Activated CD8-positive, alpha-beta memory T cell treated with anti-CD3 and anti-CD28 coated beads for 1 hour (primary cell): ENCODE measurements at places on chromosomes 11 and 22.

DNA sequence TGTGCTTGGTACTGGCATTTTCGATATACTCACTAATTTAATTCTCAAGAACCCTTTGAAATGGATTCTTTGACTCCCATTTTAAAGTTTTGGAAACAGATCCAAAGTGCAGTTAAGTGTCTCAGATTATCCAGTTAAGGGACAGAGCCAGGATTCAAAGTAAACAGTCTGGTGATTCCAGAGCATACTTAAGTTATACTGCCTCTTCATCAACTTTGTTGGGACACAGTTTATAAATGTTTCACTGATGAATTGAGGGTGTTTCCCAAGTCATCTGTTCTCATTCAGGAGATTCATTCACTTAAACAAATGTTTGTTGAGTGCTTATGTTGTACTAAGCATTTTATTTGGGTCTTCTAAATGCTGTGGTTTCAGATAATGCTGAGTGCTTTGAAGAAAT is 17.1 kb downstream of the KDM2A start:
- no peak for DNase-seq

- no peak for DNase-seq
Observed at GRCh38 chr11:76237000-76237649, 30.8 kb upstream of the WNT11 start.

DNA sequence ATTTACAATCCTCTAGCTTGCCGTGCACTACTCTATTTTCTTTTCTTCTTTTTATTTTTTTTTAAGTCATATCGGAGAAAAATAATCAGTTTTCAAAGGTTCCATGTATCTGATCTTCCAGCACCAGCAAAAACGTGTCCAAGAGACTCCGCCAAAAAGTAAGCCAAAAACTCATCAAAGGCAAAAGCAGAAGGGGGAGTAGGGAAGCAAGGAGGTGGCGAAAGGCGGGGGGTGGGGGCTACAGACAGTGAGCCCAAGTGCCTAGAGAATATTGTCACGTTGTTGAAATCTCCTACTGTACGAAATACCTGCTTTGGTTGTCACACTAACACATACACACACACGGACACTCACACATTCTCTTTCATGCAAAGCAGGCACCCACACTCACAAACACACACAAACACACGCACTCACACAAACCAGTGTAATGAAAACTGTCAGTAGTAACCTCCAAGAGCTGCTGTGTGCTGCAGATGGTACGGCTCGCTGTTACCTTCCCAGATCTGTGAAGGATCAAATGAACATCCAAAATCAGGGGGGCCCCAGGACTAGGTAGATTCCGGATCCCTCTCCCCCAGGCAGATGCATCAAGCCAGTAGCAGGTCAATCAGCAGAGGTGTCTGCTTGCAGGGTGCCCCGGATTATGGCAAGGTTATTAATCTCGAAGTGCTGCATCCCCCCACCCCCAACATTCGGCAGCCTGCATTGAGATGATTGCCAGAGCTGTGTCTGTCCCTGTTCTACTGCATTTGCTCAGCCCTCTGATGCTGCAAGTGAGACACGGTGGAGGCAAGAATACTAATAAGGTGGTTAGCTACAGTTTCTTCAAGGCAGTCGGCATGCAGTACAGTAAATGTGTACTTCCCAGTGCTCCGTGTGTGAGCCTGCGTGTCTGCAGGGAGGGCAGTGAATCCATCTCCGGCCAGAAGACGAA is at the start of gene LRRC4C:
TSS of gene LRRC4C (minus strand) at position 188 of the 937 bp plus-strand sequence.
- DNase-seq, result no peak

- DNase-seq, result no peak
Observed at GRCh38 chr11:129852125-129852740, 36.6 kb downstream of the TMEM45B start.

DNA sequence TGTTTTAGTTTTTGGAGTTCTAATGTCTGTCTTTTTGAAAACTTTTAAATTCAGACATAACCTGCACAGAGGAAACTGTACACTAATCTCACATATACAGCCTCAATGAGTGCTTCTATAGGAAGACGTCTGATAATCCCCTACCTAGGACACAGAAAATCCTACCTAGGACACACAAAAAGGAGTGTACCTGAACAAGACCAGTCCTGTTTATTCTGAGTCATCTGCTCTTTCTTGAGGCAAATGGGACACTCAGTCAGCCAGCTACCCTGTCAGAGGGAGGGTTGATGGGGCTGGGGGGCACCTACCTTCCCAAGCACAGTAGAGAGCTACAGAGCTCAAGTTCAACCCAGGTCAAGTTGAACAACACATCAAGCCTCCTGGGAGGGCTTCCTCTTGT is 346.6 kb upstream of the NCAM1 start:
- no peak for DNase-seq

DNA sequence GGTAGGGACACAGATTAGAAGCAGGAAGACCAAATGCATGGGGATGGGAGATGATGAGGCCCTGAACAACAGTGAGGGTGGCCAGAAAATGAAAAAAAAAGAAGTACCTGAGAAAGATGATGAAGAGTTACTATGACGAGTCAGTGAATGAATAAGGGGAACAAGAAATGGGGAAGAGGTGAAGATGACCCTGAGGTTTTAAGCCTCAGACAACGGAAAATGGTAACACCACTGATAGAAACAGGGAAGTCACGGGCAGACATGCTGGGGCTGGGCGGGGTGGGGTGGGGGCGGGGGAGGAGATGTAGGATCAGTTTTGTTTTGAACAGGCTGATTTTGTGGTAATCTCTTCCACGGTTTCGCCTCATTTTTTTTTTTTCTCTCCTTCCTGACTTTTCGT is 205.1 kb upstream of the CADM1 start:
- DNase-seq, result no peak

GRCh38 chr22:37476389-37477329 is 9.5 kb downstream of the MFNG start:
- DNase-seq, result no peak

GRCh38 chr11:5547982-5548381 is 358 bp downstream of the OR52H1 start:
- DNase-seq, result no peak

DNA sequence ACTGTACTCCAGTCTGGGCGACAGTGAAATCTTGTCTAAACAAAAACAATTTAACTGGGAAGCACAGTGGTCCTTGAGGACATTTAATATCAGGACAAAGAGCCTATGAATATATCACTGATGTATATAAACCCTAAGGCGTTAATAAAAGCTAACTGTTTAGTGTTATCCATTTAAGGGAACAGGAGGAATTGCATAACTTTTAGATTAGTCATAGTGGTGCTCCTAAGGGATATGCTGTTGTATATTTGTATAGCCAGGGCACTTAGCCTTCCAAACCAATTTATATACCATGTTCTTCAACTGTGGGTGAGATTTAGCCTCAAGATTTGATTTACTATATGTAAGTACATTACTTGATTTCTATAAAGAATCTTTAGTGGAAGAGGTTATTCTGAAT is 3.0 kb upstream of the CHEK1 start:
- no peak for DNase-seq

GRCh38 chr11:131710511-131710910 is 340.1 kb downstream of the NTM start:
- DNase-seq, result no peak

GRCh38 chr11:107699371-107700285 is 12.2 kb downstream of the SLN start:
- no peak for DNase-seq

DNA sequence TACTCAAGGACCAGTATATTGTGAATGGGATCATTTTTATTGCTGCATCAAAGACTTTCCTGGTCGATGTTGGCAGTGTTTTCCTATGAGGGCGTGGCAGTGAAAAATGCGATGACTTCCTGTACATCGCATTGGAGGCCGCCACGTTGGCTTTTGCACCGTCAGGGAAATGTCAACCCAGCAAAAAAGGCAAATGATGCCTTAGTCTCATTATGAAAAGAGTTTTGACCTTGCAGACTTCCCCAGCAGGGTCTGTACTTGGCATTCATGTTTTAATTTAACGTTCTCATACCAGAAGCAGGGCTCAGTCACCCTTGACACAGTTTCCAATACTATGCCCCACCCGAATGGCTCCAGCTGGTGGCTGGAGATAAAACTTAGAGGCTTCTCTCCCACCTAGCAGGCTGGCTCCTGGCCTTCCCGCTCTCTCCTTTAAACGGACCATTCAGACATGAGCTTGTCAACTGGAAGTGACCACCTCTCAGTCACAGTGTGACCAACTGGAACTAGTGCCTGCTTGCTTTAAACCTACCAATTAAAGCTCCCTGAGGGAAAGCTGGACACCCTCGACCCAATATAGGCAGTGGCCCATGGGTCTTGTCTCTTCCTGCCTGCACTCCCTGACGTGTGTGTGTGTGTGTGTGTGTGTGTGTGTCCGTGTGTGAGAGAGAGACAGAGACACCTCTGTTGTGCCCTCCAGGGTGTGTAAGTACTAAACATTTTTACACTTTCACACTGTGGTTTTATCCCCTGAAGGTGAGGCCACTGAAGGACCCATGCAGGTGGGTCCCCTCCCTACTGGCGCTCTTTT is 8.7 kb upstream of the GDPD5 start:
- no peak for DNase-seq

GRCh38 chr22:29944339-29944738 is 61.4 kb downstream of the MTMR3 start:
- DNase-seq, result no peak

DNA sequence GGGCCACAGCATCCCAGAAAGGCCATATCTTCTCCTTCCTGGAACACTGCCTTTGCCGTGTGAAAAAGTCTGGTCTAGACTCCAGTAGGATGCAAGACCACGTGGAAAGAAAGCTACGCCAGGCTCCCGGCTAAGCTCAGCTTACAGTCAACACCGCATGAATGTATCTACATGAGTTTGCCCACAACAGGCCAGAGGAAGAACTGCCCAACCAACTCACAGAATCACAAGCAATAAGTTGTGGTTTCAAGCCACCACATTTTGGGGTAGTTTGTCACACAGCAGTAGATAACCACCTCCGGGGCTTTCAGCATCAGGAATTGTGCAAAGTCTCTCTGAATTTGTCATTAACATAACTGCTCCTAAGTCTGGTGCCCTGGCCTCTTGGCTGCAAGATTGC is 27.3 kb downstream of the HSPA8 start:
- no peak for DNase-seq

DNA sequence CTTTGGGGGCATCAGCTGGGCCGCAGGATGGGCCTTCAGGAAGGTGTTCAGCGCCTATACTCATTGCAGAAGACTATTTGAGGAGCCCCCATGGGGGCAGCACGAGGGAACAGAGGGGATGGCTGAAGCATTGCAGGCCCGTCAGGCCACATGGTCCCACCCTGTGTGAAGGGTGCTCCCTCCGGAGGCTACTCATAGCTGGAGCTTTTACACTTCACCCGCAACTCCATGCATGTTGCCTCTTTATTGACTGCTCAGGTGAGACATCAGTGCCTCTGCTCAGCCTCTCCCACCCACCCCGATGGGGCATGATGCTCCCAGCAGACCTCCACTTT is 1500.9 kb downstream of the TBC1D22A start:
- DNase-seq, result no peak

DNA sequence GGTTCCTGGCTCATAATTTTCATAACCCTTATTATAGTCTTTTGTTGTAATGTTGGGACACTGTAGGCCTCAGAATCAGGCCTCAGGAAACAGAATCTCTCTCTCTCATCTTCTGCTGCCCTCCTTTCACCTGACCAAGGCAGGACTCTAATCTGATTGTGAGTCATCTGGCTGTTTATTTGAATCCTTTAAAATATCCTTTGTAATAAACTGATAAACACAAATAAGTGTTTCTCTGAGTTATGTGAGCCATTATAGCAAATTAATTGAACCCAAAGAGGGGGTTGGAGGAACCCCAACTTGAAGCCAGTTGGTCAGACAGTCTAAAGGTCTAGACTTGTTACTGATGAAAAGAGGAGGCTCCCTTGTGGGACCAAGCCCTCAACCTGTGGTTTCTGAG is 30.6 kb downstream of the ACER3 start:
- no peak for DNase-seq

GRCh38 chr11:12086271-12087074 is 23.9 kb upstream of the MICAL2 start:
- DNase-seq, result no peak

- no peak for DNase-seq
Observed at GRCh38 chr22:17589810-17590375, 26.6 kb downstream of the SLC25A18 start.

GRCh38 chr22:19199479-19199878 is 20.9 kb upstream of the SLC25A1 start:
- DNase-seq, result no peak

DNA sequence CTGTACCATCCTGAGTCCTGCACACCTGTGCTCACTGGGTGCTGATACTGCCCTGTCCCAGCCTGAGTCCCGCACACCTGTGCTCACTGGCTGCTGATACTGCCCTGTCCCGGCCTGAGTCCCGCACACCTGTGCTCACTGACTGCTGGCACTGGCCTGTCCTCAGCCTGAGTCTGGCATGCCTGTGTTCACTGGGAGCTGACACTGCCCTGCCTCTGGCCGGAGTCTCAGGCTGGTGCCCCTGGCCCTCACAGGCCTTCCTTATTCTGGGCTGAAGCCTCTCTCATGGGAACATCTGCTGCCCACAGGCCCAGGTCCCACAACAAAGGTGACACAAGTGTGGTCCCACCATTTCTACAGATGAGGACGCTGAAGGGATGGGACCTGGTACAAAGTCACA is 115.1 kb downstream of the MPPED1 start:
- DNase-seq, result no peak

- DNase-seq, result no peak
Observed at GRCh38 chr11:1028616-1029015, 7.9 kb downstream of the MUC6 start.

GRCh38 chr11:15107730-15108515 is 6.8 kb upstream of the INSC start:
- no peak for DNase-seq

- DNase-seq, result no peak
Observed at GRCh38 chr11:103920449-103920848, 116.0 kb upstream of the DDI1 start.

GRCh38 chr11:65505466-65506289 is 6.8 kb downstream of the MALAT1 start:
- DNase-seq, result no peak

GRCh38 chr11:11978098-11978637 is 30.3 kb downstream of the DKK3 start:
- no peak for DNase-seq

- no peak for DNase-seq
Observed at GRCh38 chr11:5807580-5807979, 1.1 kb upstream of the OR52N2 start.

DNA sequence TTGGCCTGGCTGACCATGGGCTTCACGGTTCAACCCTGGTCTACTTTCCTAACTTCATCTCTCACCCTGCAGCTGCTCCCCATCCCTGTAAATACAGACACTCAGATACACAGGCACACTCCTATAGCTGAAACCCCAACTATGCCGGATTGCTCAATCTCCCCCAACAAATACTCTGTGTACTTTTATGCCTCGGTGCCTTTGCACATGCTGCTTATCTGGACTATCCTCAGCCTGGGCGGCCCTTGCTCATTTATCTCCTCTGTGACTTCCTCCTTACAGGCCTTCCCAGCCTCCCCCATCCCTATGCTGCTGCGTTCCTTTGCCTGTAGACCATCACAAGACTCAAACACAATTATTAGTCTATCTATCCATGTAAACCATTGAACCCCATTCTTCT is 76.6 kb downstream of the PKNOX2 start:
- DNase-seq, result no peak

- DNase-seq, result no peak
Observed at GRCh38 chr11:75558939-75559843, 2.9 kb upstream of the SERPINH1 start.
